ENCODE measurements at places on chromosomes 4 and X. TPM values are rescaled to one million over a fixed set of nuclear protein-coding genes. Genes with fewer than 3 reads are reported as not detected.

- no peak overlapping the region for H3K27ac ChIP-seq
- no peaks in the 10 kb centered on the region for H3K4me1 ChIP-seq
- H3K36me3 ChIP-seq = no peaks in the 10 kb centered on the region
- H3K27me3 ChIP-seq = no peaks in the 10 kb centered on the region
Observed at GRCh38 chr4:100988876-100989275, 358.4 kb downstream of the PPP3CA start.

ASB12 gene
- not detected for total RNA-seq

- H3K27me3 ChIP-seq = no peaks in the 10 kb centered on the region
- no peak for DNase-seq
- H3K4me3 ChIP-seq = no peak overlapping the region
- no peaks in the 10 kb centered on the region for H3K4me1 ChIP-seq
Observed at GRCh38 chr4:23660865-23661264, 229.0 kb downstream of the PPARGC1A start.

PDCL2 gene
- total RNA-seq = not detected

- DNase-seq = no peak
- peaks cover 29% of the 10 kb centered on the region for H3K4me1 ChIP-seq
Observed at GRCh38 chrX:41789374-41789773, 65.4 kb downstream of the GPR82 start.

- H3K36me3 ChIP-seq = no peaks in the 10 kb centered on the region
- H3K4me1 ChIP-seq = no peaks in the 10 kb centered on the region
- H3K4me3 ChIP-seq = no peak overlapping the region
- no peak for DNase-seq
Observed at GRCh38 chrX:34467437-34467836, 189.6 kb downstream of the TMEM47 start.

DNA sequence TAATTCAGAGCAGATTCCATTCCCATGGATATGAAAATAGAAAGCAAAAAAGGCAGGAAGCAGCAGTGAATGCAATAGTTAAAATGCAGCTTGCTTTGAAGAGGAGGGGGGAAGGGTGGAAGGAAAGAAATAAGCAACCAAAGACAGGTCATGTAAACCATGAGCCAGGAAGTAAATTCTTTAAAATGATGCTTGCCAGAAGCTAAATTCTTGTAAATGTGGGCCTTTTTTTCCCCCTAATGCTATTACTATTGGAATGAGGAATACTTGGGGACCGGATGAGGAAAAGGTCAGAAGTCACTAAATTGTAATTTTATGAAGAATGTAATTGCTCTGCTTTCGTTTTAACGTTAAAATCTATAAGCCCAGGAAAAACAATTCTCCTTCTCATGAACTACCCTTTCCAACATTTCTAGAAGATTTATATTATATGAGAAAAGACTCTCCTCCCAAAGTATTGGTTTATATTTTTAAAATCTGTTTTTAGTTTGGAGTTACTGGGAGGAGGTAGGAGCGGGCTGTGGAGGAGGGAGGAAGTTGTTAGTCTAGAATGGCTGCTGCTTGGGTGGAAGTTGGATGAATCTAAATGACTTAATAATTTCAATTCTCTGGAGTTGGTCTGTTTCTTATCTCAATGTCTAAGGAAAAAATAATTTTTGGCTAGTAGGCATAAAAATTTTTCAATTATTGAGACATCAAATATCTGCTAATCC is 77.6 kb upstream of the PCDH18 start:
- H3K4me1 ChIP-seq = no peaks in the 10 kb centered on the region
- no peaks in the 10 kb centered on the region for H3K36me3 ChIP-seq
- H3K27me3 ChIP-seq = no peaks in the 10 kb centered on the region
- DNase-seq = no peak
- no peak overlapping the region for H3K4me3 ChIP-seq
- no peak overlapping the region for H3K27ac ChIP-seq

GRCh38 chr4:124642846-124643245 is 69.7 kb downstream of the ANKRD50 start:
- H3K4me1 ChIP-seq = no peaks in the 10 kb centered on the region
- no peaks in the 10 kb centered on the region for H3K36me3 ChIP-seq
- H3K27me3 ChIP-seq = peaks cover 2% of the 10 kb centered on the region
- H3K27ac ChIP-seq = no peak overlapping the region
- no peak overlapping the region for H3K4me3 ChIP-seq

GRCh38 chr4:126611900-126612299 is 1020.9 kb upstream of the INTU start:
- no peaks in the 10 kb centered on the region for H3K27me3 ChIP-seq
- no peaks in the 10 kb centered on the region for H3K36me3 ChIP-seq
- no peak for DNase-seq
- no peak overlapping the region for H3K4me3 ChIP-seq

DNA sequence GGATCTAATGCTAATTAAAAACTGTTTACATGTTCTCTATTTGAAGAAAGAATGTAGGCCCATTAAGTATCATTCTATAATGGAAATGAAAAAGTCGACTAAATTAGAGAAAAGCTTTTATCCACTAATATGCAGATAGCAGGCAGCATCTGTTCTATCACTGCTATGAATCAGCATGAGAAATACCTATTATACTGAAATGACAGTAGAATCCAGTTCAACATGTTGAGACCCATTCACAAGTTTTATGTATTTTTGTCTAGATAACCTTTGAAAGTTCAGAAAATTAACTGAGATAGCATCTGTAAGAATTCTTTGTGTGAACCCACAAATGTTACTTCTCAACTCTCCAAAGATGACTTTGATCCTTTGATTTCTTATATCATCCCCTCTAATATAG is 1254.4 kb upstream of the ADGRL3 start:
- H3K36me3 ChIP-seq = no peaks in the 10 kb centered on the region
- H3K27me3 ChIP-seq = no peaks in the 10 kb centered on the region
- H3K4me3 ChIP-seq = no peak overlapping the region
- DNase-seq = no peak
- H3K27ac ChIP-seq = no peak overlapping the region
- no peaks in the 10 kb centered on the region for H3K4me1 ChIP-seq

CXCL13 gene
- 2.8 TPM for total RNA-seq

- H3K4me3 ChIP-seq = peak within 1 kb of the TSS; percentile 68
- peaks cover 36% of the 10 kb centered on the region for H3K27me3 ChIP-seq
- peak; percentile 16 for DNase-seq
- peaks cover 5% of the 10 kb centered on the region for H3K4me1 ChIP-seq
- no peaks in the 10 kb centered on the region for H3K36me3 ChIP-seq
Observed at GRCh38 chrX:17860811-17861488, at the start of gene RAI2. Gene RAI2, minus strand, starts transcription at chrX:17861298. Its CDS starts 59,288 bp downstream, at chrX:17802010.

- H3K4me1 ChIP-seq = no peaks in the 10 kb centered on the region
- H3K27me3 ChIP-seq = peaks cover 3% of the 10 kb centered on the region
- no peak overlapping the region for H3K27ac ChIP-seq
- no peaks in the 10 kb centered on the region for H3K36me3 ChIP-seq
Observed at GRCh38 chrX:150074175-150074574, 135.9 kb upstream of the EOLA2 start.

GRCh38 chr4:150237110-150237872 is 159.0 kb downstream of the DCLK2 start:
- no peak overlapping the region for H3K27ac ChIP-seq
- peaks cover 14% of the 10 kb centered on the region for H3K27me3 ChIP-seq
- no peaks in the 10 kb centered on the region for H3K36me3 ChIP-seq
- DNase-seq = no peak
- no peaks in the 10 kb centered on the region for H3K4me1 ChIP-seq
